ENCODE measurements at places on chromosomes 7 and 10.

DNA sequence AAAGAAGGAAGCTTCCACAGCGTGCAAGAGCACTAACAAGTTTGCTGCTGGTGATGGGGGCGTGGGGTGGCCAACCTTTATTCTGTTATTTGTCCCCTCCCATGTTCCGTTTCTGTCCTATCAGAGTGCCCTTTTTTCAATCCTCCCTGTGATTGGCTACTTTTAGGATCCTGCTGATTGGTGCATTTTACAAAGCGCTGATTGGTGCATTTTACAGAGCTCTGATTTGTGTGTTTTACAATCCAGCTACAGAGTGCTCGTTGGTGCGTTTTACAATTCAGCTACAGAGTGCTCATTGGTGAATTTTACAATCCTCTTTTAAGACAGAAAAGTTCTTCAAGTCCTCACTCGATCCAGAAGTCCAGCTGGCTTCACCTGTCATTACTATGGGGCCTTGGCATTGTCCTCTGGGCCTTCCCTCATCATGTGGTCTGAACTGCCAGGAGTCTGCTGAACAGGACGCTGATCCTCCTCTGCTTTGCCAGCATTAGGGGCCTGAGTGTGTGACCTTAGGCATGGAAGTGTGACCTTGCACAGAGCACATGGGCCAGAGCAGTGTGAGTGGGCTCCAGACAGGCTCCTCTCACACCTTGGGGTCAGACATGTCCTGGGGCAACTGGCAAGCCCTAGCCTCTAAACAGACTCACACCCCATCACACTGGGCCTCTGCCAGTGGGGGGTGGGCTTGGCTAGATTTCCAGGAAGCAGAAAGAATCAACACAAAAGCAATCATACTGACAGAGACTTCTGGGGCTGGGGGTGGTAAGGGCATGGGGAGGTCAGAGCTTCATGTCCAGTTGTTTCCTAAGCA is 167.4 kb downstream of the PTPN20 start:
- H3K4me3 ChIP-seq: no peak overlapping the region
- no peaks in the 10 kb centered on the region for H3K36me3 ChIP-seq
- no peak for DNase-seq
- H3K27me3 ChIP-seq: peaks cover 11% of the 10 kb centered on the region
- peak overlapping the region; percentile 58 for H3K27ac ChIP-seq

DNA sequence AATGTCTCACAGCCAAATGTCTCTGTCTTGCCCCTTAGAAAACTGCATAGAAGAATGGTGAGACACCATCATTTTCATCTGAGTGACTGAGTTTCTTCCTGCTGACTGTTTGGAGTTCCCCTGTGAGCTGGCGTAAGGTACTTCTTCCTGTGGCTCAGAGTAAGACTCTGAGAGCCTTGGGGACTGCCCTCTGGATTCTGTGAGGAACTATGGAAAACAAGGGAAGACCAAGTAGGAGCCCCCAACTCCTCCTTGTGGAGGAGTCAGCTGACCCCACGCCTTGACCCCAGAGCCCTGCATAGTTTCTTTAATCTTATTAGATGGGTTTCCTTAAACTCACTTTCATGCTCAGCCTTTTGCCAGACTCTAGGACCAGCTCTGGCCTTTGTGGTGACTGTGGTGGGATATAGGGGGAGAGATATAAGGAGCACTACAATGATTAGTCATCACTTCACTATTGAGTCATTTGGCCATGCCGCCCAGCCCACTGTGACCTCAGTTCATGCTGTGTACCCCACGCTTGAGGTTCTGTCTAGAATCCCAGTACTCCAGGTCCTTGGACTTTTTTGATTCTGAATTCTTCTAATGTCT is 51.8 kb upstream of the FAM133B start:
- H3K36me3 ChIP-seq: no peaks in the 10 kb centered on the region
- H3K27me3 ChIP-seq: no peaks in the 10 kb centered on the region
- peaks cover 12% of the 10 kb centered on the region for H3K4me1 ChIP-seq
- H3K4me3 ChIP-seq: no peak overlapping the region

GRCh38 chr7:93146472-93147141 is 1.6 kb downstream of the SAMD9L start:
- no peaks in the 10 kb centered on the region for H3K36me3 ChIP-seq
- no peaks in the 10 kb centered on the region for H3K4me1 ChIP-seq
- peaks cover 10% of the 10 kb centered on the region for H3K27me3 ChIP-seq
- H3K4me3 ChIP-seq: no peak overlapping the region
- H3K27ac ChIP-seq: no peak overlapping the region
- no peak for DNase-seq

GRCh38 chr7:92242972-92243371 is 2.7 kb downstream of the KRIT1 start:
- DNase-seq: no peak
- no peak overlapping the region for H3K4me3 ChIP-seq
- peaks cover 35% of the 10 kb centered on the region for H3K4me1 ChIP-seq
- no peak overlapping the region for H3K27ac ChIP-seq
- H3K27me3 ChIP-seq: no peaks in the 10 kb centered on the region

DNA sequence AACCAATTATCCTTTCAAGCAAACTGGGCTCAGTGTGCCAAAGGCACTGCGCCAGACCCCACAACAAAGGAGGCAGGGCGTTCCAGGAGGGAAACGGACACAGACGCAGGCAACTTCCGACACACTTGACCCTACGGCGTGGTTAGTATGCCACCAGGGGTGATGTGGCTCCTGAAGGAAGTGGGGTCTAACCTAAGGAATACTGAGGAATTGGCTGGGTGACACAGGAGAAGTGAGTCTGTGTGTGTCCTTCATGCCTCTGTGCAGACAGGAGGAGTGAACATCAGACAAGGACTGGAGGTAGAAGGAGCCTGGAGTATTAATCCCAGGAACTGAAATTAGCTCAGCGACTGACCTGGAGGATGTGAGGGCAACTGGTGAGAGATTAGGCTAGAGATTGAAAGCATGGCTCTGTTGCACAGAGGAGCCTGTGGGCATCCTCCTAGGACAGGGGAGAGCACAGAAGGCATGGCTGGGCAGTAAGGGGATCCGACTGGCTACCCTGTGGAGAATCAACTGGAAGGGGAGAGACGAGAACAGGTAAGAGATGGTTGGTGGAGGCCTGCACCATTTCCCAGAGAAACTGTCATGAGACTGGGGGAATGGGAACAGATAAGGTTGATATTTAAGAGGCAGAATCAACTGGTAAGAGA is 27.8 kb downstream of the GSDME start:
- H3K4me1 ChIP-seq: peaks cover 7% of the 10 kb centered on the region
- no peak overlapping the region for H3K4me3 ChIP-seq
- peaks cover 17% of the 10 kb centered on the region for H3K27me3 ChIP-seq

GRCh38 chr7:49855281-49855980 is 82.0 kb downstream of the VWC2 start:
- H3K27ac ChIP-seq: peak overlapping the region; percentile 17
- H3K36me3 ChIP-seq: no peaks in the 10 kb centered on the region
- peaks cover 4% of the 10 kb centered on the region for H3K27me3 ChIP-seq
- peaks cover 10% of the 10 kb centered on the region for H3K4me1 ChIP-seq

GRCh38 chr7:113289140-113289740 is 170.9 kb upstream of the SMIM30 start:
- peaks cover 5% of the 10 kb centered on the region for H3K4me1 ChIP-seq
- no peak overlapping the region for H3K4me3 ChIP-seq
- no peak for DNase-seq
- peaks cover 4% of the 10 kb centered on the region for H3K27me3 ChIP-seq
- no peaks in the 10 kb centered on the region for H3K36me3 ChIP-seq
- no peak overlapping the region for H3K27ac ChIP-seq

GRCh38 chr10:99615426-99615825 is 4.8 kb downstream of the SLC25A28 start:
- H3K27ac ChIP-seq: no peak overlapping the region
- no peaks in the 10 kb centered on the region for H3K27me3 ChIP-seq
- DNase-seq: no peak
- H3K4me1 ChIP-seq: peaks cover 20% of the 10 kb centered on the region

DNA sequence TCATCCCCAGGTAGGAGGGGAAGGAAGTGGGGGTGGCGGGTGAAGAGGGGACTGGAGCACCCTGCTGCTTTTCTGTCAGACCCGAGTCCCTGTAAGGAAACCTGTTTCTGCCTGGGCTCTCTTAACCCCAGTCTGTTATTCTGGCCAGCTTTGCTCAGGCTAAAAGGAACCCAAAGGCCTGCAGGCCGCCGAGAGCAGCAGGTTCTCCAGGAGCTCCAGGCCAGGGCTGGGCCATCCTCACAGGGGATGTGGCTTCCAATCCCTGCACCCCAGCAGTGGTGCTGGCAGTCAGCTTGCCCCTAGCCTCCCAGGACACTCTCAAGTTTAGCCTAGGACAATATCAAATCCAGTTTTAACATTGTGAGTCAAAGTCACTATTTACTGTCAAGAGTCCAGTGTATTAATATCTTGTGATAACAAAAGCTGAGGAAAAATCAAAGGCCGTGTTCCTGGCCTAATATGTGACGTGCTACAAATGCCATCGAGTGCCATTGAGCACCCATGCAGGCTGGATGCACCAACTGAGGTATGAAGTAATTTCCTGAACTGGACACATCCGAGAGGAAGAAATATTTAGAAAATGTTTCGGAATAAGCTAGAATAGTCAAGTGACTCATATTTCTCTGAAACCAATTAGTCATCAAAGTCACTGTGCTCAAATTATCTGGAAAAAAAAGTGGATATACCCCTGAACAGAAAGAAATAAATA is 7.0 kb downstream of the PKD1L1 start:
- H3K36me3 ChIP-seq: no peaks in the 10 kb centered on the region
- peaks cover 10% of the 10 kb centered on the region for H3K27me3 ChIP-seq
- H3K4me3 ChIP-seq: no peak overlapping the region
- DNase-seq: no peak
- no peak overlapping the region for H3K27ac ChIP-seq

GRCh38 chr10:91162495-91163268 is 57.8 kb upstream of the PCGF5 start:
- H3K27me3 ChIP-seq: peaks cover 69% of the 10 kb centered on the region
- H3K4me3 ChIP-seq: peak overlapping the region; percentile 77
- peak; percentile 74 for DNase-seq
- H3K27ac ChIP-seq: no peak overlapping the region

GRCh38 chr7:102028206-102028826 is 210.9 kb downstream of the CUX1 start:
- peaks cover 18% of the 10 kb centered on the region for H3K4me1 ChIP-seq
- DNase-seq: no peak
- H3K36me3 ChIP-seq: peaks cover 23% of the 10 kb centered on the region
- H3K4me3 ChIP-seq: no peak overlapping the region
- H3K27ac ChIP-seq: peak overlapping the region; percentile 82

DNA sequence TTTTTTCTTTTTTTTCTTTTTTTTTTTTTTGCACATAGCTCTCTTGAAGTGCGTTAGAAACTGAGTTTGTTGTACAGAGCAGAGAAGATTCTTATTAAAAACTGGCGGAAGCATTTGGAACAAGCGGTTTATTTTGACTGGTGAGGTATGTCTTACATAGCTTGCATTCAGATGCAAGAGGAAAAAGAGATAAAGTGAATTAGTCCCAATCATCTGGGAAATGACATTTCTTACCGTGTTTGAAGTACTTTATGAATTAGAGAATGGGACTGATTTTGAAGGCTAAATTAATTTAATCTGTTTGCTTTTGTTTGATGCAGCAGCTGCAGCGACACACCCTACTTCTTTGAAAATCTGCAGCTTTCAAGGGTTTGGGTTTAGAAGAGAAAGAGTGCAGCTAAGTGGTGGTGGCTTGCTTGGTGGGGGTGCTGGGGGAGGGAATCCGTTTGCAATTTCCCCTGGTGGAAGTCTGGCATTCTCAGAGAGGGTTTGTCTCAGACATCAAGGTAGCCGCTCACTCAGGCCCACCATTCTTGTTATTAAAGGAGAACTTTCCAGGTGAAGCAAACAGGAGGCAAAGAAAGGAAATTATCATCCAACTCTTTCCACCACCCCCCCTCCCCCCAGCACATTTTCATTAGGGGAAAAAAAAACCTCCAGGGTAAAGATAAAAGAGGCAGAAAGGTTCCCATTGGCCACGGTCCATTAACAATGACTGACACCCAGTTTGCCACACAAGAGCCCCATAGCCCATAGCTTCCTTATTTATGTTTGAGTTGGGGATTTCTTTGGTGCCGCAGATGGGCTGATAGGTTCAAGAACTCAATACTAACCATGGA is 231.7 kb downstream of the SKIDA1 start:
- H3K27me3 ChIP-seq: no peaks in the 10 kb centered on the region
- peak overlapping the region; percentile 80 for H3K4me3 ChIP-seq
- H3K27ac ChIP-seq: peak overlapping the region; percentile 96
- peaks cover 87% of the 10 kb centered on the region for H3K4me1 ChIP-seq
- H3K36me3 ChIP-seq: no peaks in the 10 kb centered on the region

DNA sequence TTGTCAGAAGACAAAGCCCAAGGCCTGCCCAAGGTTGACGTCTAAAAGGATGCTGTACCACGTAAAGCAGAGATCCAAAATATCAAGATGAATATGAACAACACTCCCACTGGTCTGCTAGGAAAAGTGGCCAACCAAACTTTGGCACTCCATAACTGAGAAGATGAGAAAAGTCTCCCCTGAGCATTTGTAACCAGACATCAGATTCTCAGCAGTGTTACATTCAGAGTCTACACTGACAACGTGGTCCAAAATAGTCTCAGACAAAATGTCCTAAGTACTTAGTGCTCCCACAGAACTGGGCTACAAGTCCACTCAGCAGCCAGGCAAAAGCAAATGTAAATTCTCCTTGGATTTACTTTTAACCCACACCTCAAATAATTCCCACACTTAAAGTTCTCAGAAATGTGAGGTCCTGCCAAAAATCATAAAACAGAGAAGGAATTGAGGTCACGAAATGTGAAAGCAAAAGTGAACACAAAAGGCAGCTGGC is 185.1 kb upstream of the NOBOX start:
- H3K4me1 ChIP-seq: no peaks in the 10 kb centered on the region
- no peak overlapping the region for H3K4me3 ChIP-seq
- H3K27me3 ChIP-seq: peaks cover 7% of the 10 kb centered on the region
- no peak overlapping the region for H3K27ac ChIP-seq
- no peaks in the 10 kb centered on the region for H3K36me3 ChIP-seq

DNA sequence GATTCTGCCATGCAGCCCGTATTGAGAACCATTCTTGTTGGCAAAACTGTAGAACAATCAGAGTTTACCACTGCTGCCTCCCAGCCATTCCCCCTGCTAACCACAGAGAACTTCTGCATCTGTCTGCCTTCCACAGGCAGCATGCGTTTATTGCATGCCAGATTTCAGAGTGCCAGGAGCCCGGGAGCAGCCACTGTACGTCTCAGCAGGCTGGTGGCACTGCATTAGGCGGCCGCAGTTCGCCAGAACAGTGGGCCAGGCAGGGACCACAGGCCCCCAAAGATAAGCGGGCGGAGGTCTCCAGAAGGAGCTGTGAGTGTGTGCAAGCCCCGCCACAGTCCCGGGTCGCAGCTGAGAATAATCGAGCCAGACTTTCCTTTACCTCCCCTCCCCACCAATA is 31.8 kb downstream of the ZNF467 start:
- H3K4me1 ChIP-seq: peaks cover 8% of the 10 kb centered on the region
- no peaks in the 10 kb centered on the region for H3K36me3 ChIP-seq
- no peak for DNase-seq
- H3K4me3 ChIP-seq: no peak overlapping the region

DNA sequence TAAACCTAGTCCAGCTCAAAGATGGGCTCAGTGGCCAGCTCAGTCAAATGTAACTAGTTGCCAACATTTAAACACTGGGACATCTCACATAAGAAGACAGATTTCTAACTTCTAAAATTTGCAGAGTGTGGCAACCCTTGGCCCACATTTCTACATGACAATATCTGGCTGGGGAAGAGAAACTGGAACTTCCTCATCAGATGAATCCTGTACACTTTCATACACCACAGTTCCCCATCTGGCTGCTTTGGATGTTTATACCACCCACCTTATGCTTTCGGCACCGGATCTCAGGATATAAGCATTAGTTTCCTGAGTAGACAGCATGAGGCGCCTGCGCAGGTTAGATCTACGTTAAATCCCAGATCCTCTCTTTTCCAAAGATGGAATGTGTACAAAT is 199.3 kb downstream of the PRKG1 start:
- no peak overlapping the region for H3K4me3 ChIP-seq
- no peak overlapping the region for H3K27ac ChIP-seq
- no peak for DNase-seq
- no peaks in the 10 kb centered on the region for H3K27me3 ChIP-seq
- H3K36me3 ChIP-seq: peaks cover 14% of the 10 kb centered on the region

Data from nephron progenitor cell (in vitro differentiated cells).